ENCODE measurements at places on chromosomes 11 and 22. TPM values are rescaled to one million over a fixed set of nuclear protein-coding genes. Genes with fewer than 3 reads are reported as not detected.

CNIH2 gene
- total RNA-seq: 2.5 TPM

OR51B4 gene
- not detected for total RNA-seq

OR2D2 gene
- total RNA-seq: not detected

SMCO4 gene
- total RNA-seq: 21.3 TPM

MEI1 gene
- total RNA-seq: not detected

DNA sequence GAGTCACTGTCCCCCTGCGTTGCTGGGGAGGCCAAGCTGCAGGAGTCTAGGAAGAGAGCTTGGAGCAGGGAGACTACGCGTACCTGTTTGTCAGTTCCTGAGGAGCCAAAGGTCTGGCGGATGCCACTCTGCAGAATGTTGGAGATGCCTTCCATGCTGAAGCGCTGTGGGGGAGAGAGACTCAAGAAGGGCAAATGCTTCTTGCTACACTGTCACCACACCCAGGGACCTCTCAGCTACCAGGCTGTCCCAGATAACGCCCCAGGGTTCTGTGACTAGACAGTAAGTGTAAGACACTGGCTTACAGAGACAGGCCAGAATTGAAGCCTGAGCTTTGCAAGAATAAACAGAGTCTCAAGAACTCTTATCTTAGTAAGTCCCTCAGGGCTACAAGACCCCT is 42.0 kb downstream of the FEZ1 start:
- peaks cover 30% of the 10 kb centered on the region for H3K4me1 ChIP-seq
- peaks cover 2% of the 10 kb centered on the region for H3K36me3 ChIP-seq
- no peak overlapping the region for H3K4me3 ChIP-seq
- no peak for DNase-seq
- no peak overlapping the region for H3K27ac ChIP-seq

GRCh38 chr11:118679483-118679882 is at the start of gene TREH:
Gene TREH, minus strand, starts transcription at chr11:118679650. Its CDS starts 23 bp downstream, at chr11:118679627.
- no peak within 1 kb of the TSS for H3K4me3 ChIP-seq
- no peak for DNase-seq
- no peaks in the 10 kb centered on the region for H3K4me1 ChIP-seq
- no peak within 1 kb of the TSS for H3K27ac ChIP-seq
- no peaks in the 10 kb centered on the region for H3K36me3 ChIP-seq
- H3K27me3 ChIP-seq: peaks cover 7% of the 10 kb centered on the region

- DNase-seq: no peak
- H3K27ac ChIP-seq: no peak overlapping the region
- no peaks in the 10 kb centered on the region for H3K4me1 ChIP-seq
- peaks cover 10% of the 10 kb centered on the region for H3K36me3 ChIP-seq
These were observed 113.6 kb downstream of the LDLRAD3 start for GRCh38 chr11:36057379-36058042.

- H3K27me3 ChIP-seq: peaks cover 23% of the 10 kb centered on the region
- H3K27ac ChIP-seq: no peak overlapping the region
- no peak for DNase-seq
- H3K36me3 ChIP-seq: no peaks in the 10 kb centered on the region
- no peaks in the 10 kb centered on the region for H3K4me1 ChIP-seq
- H3K4me3 ChIP-seq: no peak overlapping the region
These were observed 983.9 kb upstream of the CNTN5 start for GRCh38 chr11:98036810-98037209.

DNA sequence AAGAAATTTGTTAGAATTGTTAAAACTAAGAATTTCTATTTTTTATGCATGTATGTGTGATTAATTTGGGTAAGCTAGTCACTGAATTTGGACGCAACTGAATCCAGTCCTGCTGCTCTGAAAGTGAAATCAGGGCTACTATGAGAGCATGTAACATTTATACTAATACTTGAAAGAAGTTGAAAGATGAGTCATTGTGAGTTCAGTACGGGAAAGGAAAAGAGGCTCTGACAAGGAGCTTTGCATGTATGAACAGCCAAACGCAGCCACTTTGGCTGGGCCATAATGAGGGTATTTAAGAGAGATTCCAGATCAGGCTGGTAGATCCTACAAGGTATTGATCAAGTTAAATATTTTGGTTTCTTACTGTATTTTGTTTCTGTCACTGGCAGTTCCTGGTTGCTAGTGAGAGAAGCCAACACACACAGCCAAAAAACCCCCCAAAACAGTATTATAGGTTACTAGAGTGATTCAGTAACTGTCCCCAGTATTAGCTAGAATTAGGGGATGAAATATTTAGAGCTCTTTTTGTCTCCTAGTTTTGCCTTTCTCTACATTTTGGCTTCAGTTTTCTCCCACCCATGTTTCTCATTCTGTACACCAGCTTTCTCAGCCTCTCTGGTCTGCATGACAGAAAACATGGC is 14.1 kb downstream of the AASDHPPT start:
- peaks cover 48% of the 10 kb centered on the region for H3K4me1 ChIP-seq
- peaks cover 21% of the 10 kb centered on the region for H3K36me3 ChIP-seq
- H3K4me3 ChIP-seq: peak overlapping the region; percentile 39
- H3K27me3 ChIP-seq: no peaks in the 10 kb centered on the region
- H3K27ac ChIP-seq: peak overlapping the region; percentile 84
- DNase-seq: no peak

- peak overlapping the region; percentile 40 for H3K4me3 ChIP-seq
- peaks cover 19% of the 10 kb centered on the region for H3K4me1 ChIP-seq
- no peaks in the 10 kb centered on the region for H3K36me3 ChIP-seq
- no peaks in the 10 kb centered on the region for H3K27me3 ChIP-seq
- no peak for DNase-seq
These were observed 44.2 kb upstream of the SMTN start for GRCh38 chr22:31036671-31037550.

DNA sequence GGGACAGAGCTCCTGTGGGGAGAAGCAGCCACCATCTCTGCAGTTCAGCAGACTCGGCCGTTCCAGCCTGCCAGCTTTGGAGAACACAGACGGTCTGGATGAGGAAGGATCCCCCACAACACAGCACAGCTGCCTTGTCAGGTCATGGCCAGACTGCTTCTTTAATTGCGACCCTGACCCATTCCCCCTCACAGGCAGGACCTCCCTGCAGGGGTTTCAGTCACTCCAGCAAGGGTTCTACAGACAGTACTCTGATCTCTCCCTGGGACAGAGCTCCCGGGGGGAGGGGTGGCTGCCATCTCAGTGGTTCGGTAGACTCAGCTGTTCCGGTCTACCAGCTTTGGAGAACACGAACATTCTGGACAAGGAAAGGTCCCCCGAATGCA is 173.5 kb downstream of the TTC28 start:
- H3K27ac ChIP-seq: peak overlapping the region; percentile 58
- peaks cover 20% of the 10 kb centered on the region for H3K4me1 ChIP-seq
- peaks cover 16% of the 10 kb centered on the region for H3K36me3 ChIP-seq
- no peak for DNase-seq
- peak overlapping the region; percentile 35 for H3K4me3 ChIP-seq

- H3K36me3 ChIP-seq: no peaks in the 10 kb centered on the region
- H3K27ac ChIP-seq: peak overlapping the region; percentile 75
- no peaks in the 10 kb centered on the region for H3K27me3 ChIP-seq
- H3K4me1 ChIP-seq: peaks cover 73% of the 10 kb centered on the region
These were observed 541.7 kb downstream of the NTM start for GRCh38 chr11:131912134-131912533.

DNA sequence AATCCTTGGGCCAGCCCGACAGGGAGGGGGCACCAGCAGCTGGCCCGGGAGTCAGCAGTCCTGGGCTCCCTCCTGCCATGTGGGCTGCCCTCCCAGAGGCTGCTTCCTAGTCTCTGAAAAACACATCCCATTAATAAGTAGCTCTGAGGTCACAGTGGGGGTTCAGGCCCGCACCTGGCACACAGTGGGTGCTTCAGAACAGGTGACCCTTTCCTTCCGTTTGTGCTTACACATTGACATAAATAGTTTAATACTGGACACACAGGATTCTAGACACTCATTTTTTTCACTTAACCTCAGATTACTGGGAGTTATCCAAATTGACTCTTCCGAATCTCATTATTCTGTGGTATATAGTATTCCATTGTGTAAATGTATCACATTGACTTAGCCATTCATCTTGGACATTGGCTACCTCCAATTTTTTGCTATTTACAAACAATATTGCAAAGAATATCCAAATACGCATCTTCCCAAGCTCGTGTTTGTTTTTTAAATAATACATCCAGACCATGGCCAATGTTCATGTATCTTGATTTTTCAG is 474 bp upstream of the CHADL start:
- H3K27me3 ChIP-seq: no peaks in the 10 kb centered on the region
- no peak for DNase-seq
- H3K4me1 ChIP-seq: peaks cover 3% of the 10 kb centered on the region
- no peak overlapping the region for H3K27ac ChIP-seq
- H3K36me3 ChIP-seq: peaks cover 2% of the 10 kb centered on the region

DNA sequence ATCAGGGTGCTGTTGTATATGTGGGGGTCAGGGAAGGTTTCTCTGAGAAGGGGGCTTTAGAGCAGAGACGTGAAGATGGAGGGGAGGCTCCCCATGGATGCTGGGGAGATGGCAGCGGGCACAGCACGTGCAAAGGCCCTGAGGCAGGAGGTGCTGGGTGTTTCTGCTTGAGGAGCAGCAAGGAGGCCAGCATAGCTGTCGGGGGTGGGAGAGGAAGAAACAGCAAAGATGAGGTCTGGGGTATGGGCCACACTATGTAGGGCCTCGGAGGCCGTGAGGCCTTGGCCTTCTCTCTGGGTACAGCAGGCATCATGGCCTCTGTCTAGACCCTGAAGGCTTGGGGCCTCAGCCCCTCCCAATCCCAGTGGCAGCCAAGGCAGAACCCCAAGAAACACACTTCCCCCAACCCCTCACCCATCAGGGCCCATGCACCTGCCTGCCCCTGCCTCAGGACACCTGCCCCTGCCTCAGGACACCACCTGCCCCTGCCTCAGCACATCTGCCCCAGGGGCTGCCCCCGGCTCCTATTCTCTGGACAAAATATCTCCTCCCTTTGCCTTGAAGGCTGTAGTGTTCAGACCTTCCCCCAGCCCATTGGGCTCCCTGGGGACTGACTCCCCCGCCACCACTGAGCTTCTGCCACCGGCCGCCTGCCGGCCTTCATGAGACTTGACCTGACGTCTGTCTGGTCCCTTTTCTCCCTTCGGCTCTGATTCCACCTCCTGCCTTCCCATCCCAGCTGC is 6.2 kb downstream of the ALDH3B1 start:
- peaks cover 66% of the 10 kb centered on the region for H3K4me1 ChIP-seq
- no peaks in the 10 kb centered on the region for H3K36me3 ChIP-seq
- H3K4me3 ChIP-seq: no peak overlapping the region
- DNase-seq: peak; percentile 69
- H3K27ac ChIP-seq: peak overlapping the region; percentile 72

DNA sequence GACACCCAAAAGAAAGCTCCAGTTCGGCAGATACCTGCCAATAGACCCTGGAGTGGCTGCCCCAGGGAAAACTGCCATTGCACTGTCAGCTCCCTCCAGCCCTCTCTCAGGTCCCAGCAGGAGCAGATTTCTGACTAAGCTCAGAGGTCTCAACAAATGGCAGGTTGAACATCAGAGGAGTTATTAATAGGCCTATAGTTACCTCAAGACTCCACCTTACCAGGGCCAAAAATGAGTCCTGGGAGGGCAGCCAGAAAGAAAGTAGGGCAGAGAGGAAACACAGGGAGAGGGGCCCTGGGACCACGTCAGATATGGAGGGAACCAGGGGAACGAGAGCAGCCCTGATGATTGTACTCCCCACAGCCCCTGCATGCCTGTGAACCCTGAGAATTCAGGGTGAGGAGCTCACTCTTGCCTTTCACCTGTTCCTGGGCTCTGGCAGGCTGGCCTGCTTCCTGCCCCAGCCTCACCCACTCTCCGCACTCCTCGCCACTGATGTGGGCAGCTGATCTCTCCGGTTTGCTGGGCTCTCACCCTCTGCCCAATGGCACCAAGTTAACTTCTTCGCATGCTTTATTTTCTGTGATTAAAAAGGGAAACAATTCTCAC is 4.3 kb upstream of the RGL4 start:
- peaks cover 16% of the 10 kb centered on the region for H3K36me3 ChIP-seq
- no peak overlapping the region for H3K4me3 ChIP-seq
- peaks cover 5% of the 10 kb centered on the region for H3K4me1 ChIP-seq
- no peaks in the 10 kb centered on the region for H3K27me3 ChIP-seq
- no peak overlapping the region for H3K27ac ChIP-seq
- peak; percentile 75 for DNase-seq

DNA sequence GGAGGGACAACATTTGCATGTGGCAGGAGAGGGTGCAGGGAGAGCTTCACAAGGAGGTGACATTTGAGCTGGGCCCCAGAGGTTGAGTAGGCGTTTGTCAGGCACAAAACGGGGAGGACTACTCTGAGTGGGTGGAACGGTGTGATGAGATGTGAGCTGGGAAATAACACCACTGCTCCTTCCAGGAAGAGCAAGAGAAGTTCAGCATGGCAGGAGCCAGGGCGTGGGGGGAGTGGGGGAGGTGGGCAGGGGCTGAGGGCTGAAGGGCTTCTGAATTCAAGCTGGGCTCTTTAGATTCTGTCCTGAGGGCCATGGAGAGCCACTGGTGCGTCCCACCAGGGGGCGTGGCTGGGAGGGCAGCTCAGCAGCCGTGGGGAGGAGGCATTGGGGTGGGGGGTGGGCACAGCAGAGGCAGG is 54.2 kb downstream of the OTOG start:
- no peak overlapping the region for H3K27ac ChIP-seq
- H3K36me3 ChIP-seq: no peaks in the 10 kb centered on the region
- no peak for DNase-seq
- peaks cover 14% of the 10 kb centered on the region for H3K27me3 ChIP-seq

Measured in chondrocyte (in vitro differentiated cells).